ENCODE measurements at places on chromosomes 16 and 17. TPM values are rescaled to one million over a fixed set of nuclear protein-coding genes. Genes with fewer than 3 reads are reported as not detected.

Gene ULK2
- 22.8 TPM for total RNA-seq

Gene KRT32
- not detected for total RNA-seq

Gene GGT6
- not detected for total RNA-seq

Gene SLC38A8
- total RNA-seq, result not detected

Gene CORO6
- 2.4 TPM for total RNA-seq

Gene FBXW10
- total RNA-seq, result not detected

Gene KRTAP4-4
- not detected for total RNA-seq

Measured in endothelial cell of coronary artery (primary cell).